ENCODE measurements at places on chromosomes 1 and 21. TPM values are rescaled to one million over a fixed set of nuclear protein-coding genes. Genes with fewer than 3 reads are reported as not detected.

CFAP141 gene
- not detected for total RNA-seq

CRYBG2 gene
- total RNA-seq: under 0.01 TPM

DNA sequence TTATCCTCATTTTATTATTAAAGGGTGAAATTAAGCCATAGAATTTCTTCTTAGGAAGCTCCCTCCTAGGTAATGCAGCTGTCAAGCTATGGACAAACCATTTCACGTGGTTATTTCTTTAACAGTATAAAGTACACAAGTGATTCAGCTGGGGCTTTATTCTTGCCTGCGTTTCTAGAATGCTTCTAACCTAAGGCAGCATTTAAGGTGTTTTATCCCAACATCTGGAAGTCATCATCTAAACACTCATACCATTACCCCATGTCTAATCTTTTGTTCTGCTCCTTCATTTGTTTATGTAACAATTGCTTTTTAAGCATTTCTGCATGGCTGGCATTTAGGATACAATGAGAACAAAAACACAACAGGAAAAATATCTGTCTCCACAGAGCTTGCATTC lies 829.2 kb upstream of the ADAMTS5 start:
- no peak for DNase-seq

DNA sequence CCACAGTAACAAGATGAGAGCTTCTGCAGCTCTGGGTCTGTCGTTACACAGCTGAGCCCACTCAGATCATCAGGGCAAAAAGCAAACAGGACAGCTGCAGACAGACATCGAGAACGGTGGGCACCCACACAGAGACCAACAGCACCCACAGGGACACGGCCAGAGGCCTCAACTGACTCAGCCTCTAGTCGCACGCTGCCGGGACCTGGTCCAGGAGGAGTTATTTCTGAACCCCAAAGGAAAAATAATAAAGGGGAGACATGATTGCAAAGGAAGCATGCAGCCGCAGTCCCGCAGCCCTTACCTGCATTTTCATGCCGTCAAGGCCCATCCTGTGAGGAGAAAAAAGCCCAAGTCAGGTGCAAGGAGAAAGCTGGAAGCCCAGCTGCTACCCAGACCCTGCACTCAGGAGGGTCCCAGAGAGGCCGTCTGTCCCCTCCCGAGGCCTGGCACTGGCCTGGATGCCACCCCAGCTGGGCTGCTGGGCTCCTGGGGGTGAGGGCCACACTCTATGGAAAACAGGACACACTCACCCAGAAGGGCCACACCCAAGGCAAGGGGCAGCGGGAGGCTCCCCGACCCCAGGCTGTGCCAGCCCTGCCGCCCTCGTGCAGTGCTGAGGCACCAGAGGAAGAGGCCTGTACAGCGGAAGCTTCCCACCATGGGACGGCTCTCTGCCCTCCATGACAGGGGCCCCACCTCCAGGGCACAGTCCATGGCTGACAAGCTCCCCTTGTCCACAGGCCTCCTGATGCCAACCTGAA lies 15.7 kb downstream of the LSS start:
- DNase-seq: no peak

DNA sequence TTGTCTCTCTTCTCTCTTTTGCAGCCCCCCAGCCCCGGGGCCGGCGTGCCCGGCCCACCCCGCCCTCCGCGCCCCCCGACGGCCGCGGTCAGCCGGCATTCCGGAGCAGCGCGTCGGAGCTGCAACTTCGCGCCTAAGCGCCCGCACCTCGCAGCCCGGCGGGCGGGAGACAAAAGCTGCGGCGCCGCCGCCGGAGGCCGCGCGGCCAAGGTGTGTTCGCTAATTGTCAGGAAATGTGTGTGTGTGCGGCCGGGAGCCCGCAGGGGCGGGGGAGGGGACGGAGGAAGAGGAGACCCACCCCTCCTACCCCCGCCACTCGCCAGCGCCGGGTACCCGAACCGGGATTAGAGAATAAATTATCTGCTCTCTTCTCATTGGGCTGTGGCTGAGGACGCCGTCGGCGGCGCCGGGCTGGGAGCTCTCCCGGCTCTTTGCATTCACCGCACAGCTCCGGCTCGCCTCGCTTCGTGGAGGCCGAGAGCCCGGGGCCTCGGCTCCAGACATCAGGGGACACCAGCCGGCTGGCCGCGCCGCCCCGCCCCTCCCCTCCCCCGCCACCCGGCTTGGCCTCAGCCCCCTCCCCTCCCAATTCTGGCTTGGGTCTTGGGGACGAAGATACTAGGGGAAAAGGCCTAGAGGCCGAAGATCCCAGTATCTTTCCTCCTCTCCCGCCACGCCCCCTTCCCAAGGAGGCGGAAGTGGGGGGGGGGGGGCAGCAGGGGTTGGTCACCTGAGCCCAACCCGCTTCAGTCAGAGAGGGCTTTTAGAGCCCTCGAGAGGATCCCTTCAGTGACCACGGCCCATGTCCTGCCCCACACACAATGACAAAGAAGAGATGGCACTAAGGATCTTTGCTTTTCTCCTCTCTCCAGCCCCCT lies 1.3 kb upstream of the BLACAT1 start:
- no peak for DNase-seq

GRCh38 chr1:169623132-169623926 lies 6.6 kb downstream of the SELP start:
- DNase-seq: no peak

DNA sequence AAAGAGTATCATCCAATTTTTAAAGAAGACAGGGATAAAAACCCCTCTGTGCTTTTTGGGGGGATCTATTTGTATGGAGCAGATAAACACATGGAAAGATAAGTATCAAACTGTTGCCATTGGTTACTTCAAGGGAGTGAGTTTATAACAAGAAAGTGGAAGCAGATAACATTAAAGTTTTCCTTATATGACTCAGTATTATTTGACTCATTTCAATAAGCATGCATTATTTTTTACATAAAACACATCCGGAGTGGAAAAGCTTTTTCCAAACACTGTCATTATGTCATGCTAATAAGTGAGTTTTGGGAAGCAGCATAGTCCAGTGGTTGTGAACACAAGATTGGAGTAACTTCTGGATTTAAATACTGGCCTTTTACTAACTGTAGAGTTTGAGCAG lies 452.2 kb downstream of the LTN1 start:
- DNase-seq: no peak

DNA sequence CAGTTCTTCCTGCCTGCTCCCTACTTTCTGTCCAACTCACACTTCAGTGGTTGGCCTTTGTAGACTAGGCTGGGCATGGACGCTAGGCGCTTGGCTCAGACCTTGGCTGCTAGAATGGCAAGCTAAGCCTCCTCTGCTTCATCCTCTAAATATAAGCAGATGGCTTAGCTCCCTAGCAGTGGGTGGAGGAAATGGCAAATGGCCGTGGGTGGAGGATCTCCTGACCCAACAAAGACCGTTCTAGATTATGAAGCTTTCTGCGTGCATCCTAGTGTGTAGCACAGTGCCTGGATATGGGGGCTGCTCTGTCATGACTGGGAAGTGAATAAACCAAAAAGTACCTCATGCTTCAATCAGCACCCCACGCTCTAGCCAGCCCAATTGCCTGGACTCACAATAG lies 10.4 kb upstream of the ETV3L start:
- DNase-seq: no peak

GRCh38 chr1:119637710-119638109 lies 10.4 kb downstream of the ZNF697 start:
- no peak for DNase-seq

- DNase-seq: no peak
Observed at GRCh38 chr1:169999331-169999741, 75.2 kb downstream of the KIFAP3 start.

DNA sequence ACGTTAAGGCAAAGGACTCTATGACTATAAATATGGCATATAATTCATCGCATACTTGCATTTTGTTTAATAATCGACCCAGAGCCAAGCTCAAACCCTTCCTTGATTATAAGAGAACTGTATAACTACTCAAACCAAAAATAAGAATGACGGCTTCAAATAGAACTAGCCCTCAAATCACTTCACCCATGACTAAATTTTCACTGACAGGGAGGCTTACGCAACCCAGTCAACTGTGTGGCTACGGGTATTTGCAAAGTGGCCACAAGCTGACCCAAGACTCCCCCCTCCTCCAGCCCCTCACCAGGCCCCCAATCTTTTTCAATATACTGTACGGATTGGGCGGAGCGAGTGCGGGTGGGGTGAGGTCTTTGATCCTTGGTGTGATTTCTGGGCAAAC lies 268.3 kb downstream of the ASTN1 start:
- DNase-seq: no peak

DNA sequence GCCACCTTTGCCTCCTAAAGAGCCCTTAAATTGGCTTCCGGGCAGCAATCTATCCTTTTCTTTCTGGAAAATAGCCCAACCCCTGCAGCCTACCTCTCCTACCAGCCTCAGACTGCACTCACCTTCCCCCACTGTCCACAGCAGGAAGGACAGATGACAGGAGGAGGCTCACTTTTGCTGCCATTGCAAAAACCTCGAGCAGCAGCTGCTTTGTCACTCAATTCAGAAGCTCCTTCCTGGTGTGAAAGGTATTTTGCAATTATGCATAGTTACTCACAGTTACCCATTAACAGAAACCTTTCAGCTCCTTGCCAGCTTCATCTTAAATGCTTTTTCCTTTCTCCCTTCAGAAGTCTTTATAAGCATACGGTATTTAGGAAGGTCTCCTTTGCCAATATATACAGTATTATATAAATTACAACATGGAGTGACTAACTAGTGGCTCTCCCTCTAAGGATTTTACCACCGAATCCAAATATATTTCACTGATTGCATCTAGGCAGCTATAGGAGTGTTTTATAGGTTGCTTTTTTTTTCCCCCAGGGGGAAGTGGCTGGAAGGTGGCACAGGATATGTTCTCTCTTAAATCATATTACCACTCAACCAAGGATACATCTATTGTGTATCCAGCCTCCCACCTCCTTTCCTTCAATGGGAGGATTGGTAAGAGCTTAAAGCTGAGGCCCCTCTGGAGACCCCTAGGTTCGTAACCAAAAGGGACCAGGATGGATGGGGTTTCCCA lies 142.1 kb upstream of the IPO9 start:
- DNase-seq: no peak

DNA sequence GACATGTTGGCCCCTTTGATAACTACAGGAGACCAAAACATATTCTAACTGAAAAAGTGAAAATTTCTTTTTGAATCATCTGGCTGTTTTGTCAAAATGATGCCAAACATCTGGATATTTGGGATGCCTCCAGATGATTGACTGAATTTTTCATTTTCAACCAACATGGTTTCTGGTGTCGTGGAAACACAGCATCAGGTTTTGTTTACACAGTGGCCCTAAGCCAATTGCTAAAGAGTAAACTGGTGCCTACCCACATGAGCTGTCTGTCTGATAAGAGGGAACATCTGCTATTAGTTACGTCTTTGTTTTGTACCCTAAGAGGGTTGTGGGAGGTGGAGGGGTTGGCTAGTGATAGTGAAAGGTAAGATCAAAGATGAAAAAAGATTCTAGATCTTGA lies 204.8 kb downstream of the KCNK2 start:
- no peak for DNase-seq

DNA sequence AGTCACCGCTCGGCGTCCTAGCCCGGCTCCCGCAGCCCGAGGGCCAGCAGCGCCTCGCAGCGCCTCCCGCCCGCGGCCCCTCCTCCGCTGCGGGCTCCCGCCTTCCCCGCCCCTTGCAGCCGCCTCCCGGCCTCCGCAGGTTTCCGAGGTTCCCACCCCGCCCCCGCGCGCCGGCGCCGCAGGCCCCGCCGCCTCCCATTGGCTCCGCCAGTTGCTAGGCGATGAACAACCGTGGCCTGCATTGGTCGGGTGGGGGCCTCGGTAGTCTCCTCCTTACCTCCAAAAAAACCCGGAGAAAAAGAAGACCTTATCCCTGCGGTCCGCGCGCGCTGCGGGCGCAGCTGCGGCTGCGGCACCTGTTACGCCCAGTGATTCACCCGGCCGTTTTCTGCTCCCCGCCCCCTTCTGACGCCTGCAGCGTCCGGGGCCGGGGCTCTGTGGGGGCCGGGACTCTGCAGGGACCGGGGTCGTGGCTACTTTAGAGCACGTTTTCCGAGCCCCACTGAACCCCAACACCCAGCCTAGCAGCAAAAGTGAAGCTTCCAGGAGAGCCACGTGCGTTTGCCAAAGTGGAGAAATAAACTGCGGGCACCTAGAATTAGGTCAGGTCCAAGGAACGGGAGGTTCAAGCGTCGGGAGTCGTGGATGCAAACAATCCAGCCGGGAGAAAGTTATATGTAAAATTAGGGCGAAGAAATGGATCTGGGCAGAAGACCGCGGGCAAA lies at the start of gene SSX2IP:
Gene SSX2IP (minus strand): TSS at position 65 of the 725 bp plus-strand sequence. CDS start 19,242 bp downstream, outside the sequence.
- peak; percentile 98 for DNase-seq

DNA sequence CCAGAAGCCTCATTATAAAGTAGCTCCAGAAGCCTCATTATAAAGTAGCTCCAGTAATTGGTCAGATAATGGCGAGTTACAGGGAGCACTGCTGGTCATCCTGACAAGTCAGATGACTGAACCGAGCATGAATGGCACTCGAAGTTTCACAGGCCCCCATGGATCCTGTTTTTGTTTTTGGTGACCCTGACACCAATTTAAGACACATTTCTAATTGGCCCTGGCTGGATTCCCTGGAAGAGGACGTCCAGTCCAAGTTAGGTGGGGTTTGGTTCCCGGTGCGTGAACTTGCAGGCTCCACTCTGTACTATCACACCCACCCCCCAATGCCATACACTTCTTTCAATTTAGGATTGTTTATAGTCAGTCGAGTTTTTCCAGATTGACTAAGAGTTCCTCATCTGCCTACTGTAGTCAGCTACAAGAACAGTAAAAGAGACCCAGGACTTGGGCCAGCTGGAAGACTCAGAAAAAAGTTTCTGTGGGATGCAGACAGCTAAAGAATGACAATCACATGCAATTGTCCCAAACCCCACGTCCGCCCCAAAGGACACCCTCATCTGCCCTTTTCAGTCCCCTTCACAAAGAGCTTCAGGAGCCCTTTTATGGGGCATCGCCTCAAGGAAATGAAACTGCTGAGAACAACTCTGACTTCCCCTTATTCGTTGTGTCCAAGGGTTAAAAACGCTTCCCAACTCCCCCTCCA lies 2.7 kb downstream of the DHRS3 start:
- no peak for DNase-seq

- DNase-seq: no peak
Observed at GRCh38 chr1:32219022-32219421, 3.1 kb downstream of the TMEM234 start.

DNA sequence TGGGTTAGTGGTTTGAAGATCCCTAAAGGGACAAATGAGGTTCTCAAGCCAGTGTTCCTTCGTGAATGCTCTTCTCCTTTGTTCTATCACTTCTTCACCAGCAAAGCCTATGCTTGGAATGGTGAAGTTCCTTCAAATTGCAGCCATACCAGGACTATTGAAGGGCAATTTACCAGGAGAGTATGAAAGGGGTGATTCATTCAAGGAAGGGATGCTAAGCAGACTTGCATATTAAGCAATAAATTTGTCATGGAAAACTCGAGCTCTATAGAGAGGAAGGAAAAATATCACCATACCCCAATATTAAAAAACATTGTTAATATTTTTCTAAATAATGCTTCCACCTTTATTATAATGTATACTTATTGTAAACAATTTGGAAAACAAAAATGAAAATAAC lies 9.3 kb upstream of the TSNAX start:
- no peak for DNase-seq

DNA sequence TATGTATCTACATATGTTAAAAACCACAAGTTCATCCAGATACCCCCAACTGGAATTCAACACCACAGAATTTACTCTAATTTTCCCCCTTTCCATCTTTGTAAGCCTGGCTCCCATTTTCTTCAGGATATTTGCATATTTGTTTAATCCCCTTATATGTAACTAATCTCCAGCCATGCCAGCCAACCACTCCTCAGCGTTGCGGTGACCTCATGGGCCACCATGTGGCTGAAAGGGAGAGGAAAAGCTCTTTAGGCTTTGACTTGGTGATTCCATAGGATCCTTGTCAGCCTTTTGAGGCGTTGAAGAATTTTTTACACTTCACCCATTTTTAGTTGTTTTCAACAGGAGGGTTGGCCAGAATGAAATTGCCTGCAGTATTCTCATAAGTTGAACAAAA lies 10.0 kb downstream of the CLDN19 start:
- no peak for DNase-seq
